ENCODE measurements at places on chromosomes 5 and 9. TPM values are rescaled to one million over a fixed set of nuclear protein-coding genes. Genes with fewer than 3 reads are reported as not detected.

Gene IFNA8
- polyA plus RNA-seq = not detected

Gene IFNK
- not detected for polyA plus RNA-seq

Gene TMEM215
- 0.24 TPM for polyA plus RNA-seq

Gene TAF11L5
- not detected for polyA plus RNA-seq

Gene PTGDS
- polyA plus RNA-seq = 66.3 TPM

Gene PCDHB3
- 3.9 TPM for polyA plus RNA-seq

Gene TTC23L
- polyA plus RNA-seq = 4.0 TPM

Gene PCDHB15
- polyA plus RNA-seq = 14.9 TPM

Gene LEAP2
- polyA plus RNA-seq = 2.5 TPM

Gene SPATA31E1
- not detected for polyA plus RNA-seq

Gene UBE2QL1
- polyA plus RNA-seq = 0.83 TPM

Gene SPINK7
- polyA plus RNA-seq = 0.53 TPM

Gene ZNF367
- polyA plus RNA-seq = 7.9 TPM

Gene FGF18
- polyA plus RNA-seq = 0.34 TPM

Gene CCNJL
- 9.7 TPM for polyA plus RNA-seq

Data from renal cortex interstitium (tissue), 15 donors.